ENCODE measurements at places on chromosomes 5 and 9. TPM values are rescaled to one million over a fixed set of nuclear protein-coding genes. Genes with fewer than 3 reads are reported as not detected.

DNA sequence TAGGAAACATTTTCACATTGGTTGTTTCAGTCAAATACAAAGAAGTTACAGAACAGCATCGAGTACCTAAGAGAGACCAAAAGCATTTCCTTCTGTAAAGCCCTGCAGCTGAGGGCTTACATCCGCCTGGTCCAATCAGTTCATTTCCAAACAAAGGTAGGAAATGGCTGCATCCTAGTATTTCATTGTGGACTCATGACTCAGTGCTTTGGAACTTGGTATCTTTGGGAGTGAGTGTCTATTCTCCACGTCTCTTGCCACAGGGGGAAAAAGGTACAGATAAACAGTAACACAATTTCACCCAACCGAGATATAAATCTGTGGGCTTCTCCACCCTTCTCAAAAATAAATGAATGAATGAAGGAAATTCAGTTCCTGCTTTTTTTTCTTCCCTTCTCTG, 75.4 kb downstream of the NFIB start:
- H3K27ac ChIP-seq: peak overlapping the region; percentile 76
- peaks cover 26% of the 10 kb centered on the region for H3K4me1 ChIP-seq
- no peak overlapping the region for H3K4me3 ChIP-seq
- H3K27me3 ChIP-seq: no peaks in the 10 kb centered on the region
- DNase-seq: no peak

DNA sequence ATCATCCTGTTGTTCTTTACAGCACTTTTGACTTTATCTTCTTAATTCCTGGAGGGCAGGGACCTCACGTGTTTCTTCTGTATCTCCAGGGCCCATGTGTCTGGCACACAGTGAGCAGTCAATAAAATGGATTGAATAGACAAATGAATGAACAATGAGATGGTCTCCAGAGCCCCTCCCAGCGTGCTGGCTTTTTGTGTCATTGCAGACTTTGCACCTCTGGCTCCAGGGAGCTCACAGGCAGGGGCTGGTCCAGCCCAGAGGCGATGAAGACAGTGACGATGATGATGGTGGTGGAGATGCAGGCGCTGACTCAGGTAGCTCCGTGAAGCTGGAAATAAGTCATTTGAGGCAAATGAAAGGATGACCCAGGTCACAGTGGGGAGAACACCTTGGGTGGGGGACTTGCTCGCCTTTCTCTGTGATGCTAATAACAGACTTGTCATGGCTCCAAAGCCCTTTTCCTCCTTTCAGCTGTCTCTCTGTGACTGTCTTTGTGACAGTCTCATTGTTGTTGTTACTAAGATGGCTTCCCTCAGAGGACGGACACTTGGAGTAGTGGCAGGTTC, 30.4 kb upstream of the FABP6 start:
- no peak overlapping the region for H3K4me3 ChIP-seq
- no peaks in the 10 kb centered on the region for H3K27me3 ChIP-seq
- no peaks in the 10 kb centered on the region for H3K36me3 ChIP-seq
- peaks cover 6% of the 10 kb centered on the region for H3K4me1 ChIP-seq

GRCh38 chr5:23648656-23649055, 141.2 kb downstream of the PRDM9 start:
- DNase-seq: no peak
- H3K27me3 ChIP-seq: no peaks in the 10 kb centered on the region
- H3K27ac ChIP-seq: no peak overlapping the region
- H3K4me3 ChIP-seq: no peak overlapping the region

DNA sequence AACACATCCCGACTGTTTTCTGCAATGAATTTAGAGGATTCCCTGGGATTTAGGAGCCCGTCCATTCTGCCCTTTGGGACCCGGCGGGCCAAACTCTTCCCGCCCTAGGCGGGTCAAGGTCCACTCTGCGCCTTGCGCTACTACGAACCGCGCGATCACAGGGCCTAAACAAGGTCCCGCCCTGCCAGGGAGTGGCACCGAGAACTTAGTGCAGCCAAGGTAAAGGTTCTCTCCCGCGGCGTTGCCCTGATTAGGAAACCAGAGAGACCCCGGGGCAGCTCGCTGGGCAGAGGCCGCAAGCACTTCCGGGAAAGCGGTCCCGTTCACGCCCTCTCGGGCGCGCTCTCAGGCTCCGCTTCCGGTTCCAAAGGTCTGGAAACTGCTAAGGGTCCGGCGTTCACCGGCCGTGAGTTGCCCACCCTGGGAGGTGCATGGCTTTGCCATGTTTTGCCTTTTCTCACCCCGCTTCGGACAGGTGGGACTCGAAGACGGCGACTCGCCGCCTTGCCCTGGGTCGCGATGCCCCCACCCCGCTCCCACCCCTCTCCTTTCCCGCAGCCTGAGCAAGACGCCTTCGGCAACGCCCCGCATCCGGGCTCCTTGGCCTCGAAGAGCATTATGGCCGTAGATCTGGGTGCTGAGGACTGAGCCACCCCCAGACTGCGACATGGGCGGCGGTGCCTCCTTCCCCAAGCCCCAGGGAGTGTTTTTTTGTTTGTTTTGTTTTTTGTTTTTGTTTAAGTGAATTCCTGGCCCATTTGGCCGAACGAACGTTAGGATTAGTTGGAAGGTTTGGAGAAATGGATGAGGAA, 23.4 kb downstream of the HNRNPK start:
- H3K27ac ChIP-seq: peak overlapping the region; percentile 90
- no peaks in the 10 kb centered on the region for H3K36me3 ChIP-seq
- peak; percentile 75 for DNase-seq
- peak overlapping the region; percentile 77 for H3K4me3 ChIP-seq

DNA sequence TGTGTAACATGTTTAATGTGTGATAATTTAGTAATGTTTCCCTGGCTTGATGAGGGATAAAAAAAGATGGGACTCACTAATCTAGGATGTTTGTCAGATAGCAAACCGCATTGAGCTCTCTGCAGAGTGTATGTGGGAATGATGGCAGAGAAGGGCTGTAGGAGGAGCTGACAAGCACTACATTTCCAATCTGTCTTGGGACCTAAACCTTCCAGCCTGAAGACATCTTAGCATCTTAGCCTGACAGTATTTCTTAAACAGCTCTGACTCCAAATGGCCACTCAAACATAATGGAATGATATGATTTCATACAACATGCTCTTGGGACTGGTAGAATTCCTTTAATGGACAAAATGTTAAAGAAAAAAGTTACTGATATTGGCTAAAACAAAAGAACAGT, 116.7 kb downstream of the PPP2R2B start:
- no peak overlapping the region for H3K27ac ChIP-seq
- H3K27me3 ChIP-seq: no peaks in the 10 kb centered on the region
- no peaks in the 10 kb centered on the region for H3K4me1 ChIP-seq
- no peak for DNase-seq
- H3K36me3 ChIP-seq: no peaks in the 10 kb centered on the region
- no peak overlapping the region for H3K4me3 ChIP-seq

- H3K36me3 ChIP-seq: no peaks in the 10 kb centered on the region
- DNase-seq: no peak
- no peaks in the 10 kb centered on the region for H3K4me1 ChIP-seq
Observed at GRCh38 chr5:130025511-130025910, 121.2 kb downstream of the CHSY3 start.

GRCh38 chr5:13746026-13746425, 198.5 kb downstream of the DNAH5 start:
- H3K36me3 ChIP-seq: no peaks in the 10 kb centered on the region
- DNase-seq: no peak
- no peaks in the 10 kb centered on the region for H3K27me3 ChIP-seq
- no peak overlapping the region for H3K4me3 ChIP-seq

- no peaks in the 10 kb centered on the region for H3K36me3 ChIP-seq
- no peaks in the 10 kb centered on the region for H3K27me3 ChIP-seq
- DNase-seq: no peak
- H3K4me1 ChIP-seq: no peaks in the 10 kb centered on the region
- no peak overlapping the region for H3K27ac ChIP-seq
Observed at GRCh38 chr5:80761966-80762365, 107.2 kb upstream of the DHFR start.

DNA sequence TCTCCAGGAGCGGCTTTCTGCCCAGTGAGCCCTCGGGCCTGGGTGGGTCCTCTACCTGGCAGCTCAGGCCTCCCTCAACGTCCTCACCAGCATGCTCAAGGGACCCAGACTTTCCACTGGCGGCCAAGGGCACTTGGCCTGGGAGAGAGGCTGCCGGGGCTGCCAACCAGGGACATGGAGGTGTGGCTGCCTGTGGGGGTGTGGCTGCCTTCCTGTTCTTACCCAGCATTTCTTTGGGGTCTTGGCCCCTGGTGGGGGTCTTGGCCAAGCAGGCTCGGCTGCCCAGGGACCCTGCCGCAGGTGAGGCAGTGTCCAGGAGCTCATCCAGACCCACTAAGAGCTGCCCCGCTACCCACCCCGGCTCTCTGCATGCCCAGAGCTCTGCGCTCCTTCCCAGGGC, 7.2 kb upstream of the QSOX2 start:
- H3K4me1 ChIP-seq: no peaks in the 10 kb centered on the region
- DNase-seq: no peak
- H3K27ac ChIP-seq: no peak overlapping the region
- H3K36me3 ChIP-seq: no peaks in the 10 kb centered on the region
- peaks cover 34% of the 10 kb centered on the region for H3K27me3 ChIP-seq

GRCh38 chr5:45680950-45681349, 15.2 kb downstream of the HCN1 start:
- no peaks in the 10 kb centered on the region for H3K27me3 ChIP-seq
- H3K4me1 ChIP-seq: no peaks in the 10 kb centered on the region
- no peak overlapping the region for H3K27ac ChIP-seq
- DNase-seq: no peak

- no peaks in the 10 kb centered on the region for H3K4me1 ChIP-seq
- no peak overlapping the region for H3K4me3 ChIP-seq
- H3K27me3 ChIP-seq: no peaks in the 10 kb centered on the region
- H3K36me3 ChIP-seq: no peaks in the 10 kb centered on the region
- DNase-seq: no peak
Observed at GRCh38 chr5:172361566-172362238, 78.1 kb upstream of the UBTD2 start.

GRCh38 chr5:73709536-73710129, 83.6 kb downstream of the ARHGEF28 start:
- no peak overlapping the region for H3K27ac ChIP-seq
- no peaks in the 10 kb centered on the region for H3K36me3 ChIP-seq
- H3K27me3 ChIP-seq: no peaks in the 10 kb centered on the region
- H3K4me3 ChIP-seq: no peak overlapping the region
- no peak for DNase-seq
- no peaks in the 10 kb centered on the region for H3K4me1 ChIP-seq

- no peaks in the 10 kb centered on the region for H3K27me3 ChIP-seq
- no peak for DNase-seq
- no peaks in the 10 kb centered on the region for H3K4me1 ChIP-seq
- H3K27ac ChIP-seq: no peak overlapping the region
- H3K4me3 ChIP-seq: no peak overlapping the region
Observed at GRCh38 chr9:11743356-11743755, 949.8 kb upstream of the TYRP1 start.

DNA sequence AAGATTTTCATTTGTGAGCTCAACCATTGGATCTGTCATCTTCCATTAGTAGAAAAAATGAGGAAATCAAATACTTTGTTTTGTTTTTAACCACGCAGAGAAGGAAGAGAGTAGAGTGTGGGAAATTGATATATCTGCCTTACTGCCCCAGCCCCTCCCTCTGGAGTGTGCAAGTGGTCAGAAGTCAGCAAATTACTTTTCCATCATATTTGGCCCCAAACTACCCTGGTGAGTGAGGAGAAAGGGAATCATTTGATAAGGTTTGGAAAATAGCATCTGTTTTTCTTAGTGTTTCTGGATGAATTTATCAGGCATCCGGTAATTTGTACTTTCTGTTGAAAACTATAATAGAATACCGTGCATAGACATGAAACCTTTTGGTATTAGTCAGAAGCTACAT, 327.4 kb downstream of the MARCHF11 start:
- H3K27me3 ChIP-seq: no peaks in the 10 kb centered on the region
- no peak overlapping the region for H3K27ac ChIP-seq
- H3K4me1 ChIP-seq: no peaks in the 10 kb centered on the region
- no peak overlapping the region for H3K4me3 ChIP-seq
- DNase-seq: no peak
- H3K36me3 ChIP-seq: no peaks in the 10 kb centered on the region

DNA sequence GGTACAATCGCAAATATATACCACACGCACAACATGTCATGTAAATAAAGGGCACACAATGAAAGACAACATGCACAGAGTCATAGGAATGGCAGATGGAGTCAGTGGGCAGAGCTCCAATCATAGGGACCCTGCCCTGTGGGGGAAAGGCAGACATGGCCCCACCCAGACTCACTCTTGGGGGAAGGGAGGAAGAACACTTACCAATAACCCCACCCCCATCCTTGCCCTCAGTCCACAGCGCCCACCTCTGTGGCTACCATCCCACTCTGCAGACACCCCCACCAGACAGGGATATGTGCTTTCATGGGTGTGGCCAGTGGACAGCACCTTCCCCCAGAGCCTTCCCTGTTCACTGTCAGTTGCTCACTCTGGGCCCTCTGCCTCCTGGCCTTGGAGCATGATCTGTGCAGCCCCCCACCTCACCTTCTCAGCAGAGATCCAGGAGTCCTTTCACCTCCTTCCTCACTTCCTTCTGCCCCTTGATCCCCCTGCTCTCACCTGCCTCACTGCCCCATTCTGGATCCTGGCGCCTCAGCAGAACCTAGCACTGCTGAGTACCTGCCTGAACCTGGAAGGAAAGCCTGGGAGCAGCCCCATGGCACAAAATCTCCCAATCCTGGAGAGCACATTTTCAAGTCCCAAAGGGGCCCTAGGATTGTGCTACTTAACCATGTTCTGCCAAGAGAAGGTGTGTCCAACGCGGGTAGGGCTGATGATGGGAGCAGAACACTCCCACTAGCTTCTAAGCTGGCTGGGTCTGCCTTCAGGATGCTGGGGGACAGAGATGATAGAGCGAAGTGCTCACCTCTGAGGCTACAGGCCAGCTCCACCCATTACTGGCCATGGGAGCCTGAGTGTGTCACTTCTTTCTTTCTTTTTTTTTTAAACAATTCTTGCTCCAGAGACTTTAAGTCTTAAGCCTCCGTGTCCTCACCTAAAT, 1.5 kb upstream of the PHF19 start:
- H3K27me3 ChIP-seq: no peaks in the 10 kb centered on the region
- no peak overlapping the region for H3K4me3 ChIP-seq
- DNase-seq: no peak
- no peaks in the 10 kb centered on the region for H3K36me3 ChIP-seq
- H3K27ac ChIP-seq: no peak overlapping the region

GRCh38 chr9:6512085-6512657, 99.2 kb downstream of the UHRF2 start:
- H3K27ac ChIP-seq: no peak overlapping the region
- DNase-seq: no peak
- H3K36me3 ChIP-seq: no peaks in the 10 kb centered on the region
- H3K27me3 ChIP-seq: no peaks in the 10 kb centered on the region
- H3K4me1 ChIP-seq: no peaks in the 10 kb centered on the region

GRCh38 chr5:1643651-1644392, 120.1 kb upstream of the LPCAT1 start:
- no peaks in the 10 kb centered on the region for H3K36me3 ChIP-seq
- no peak for DNase-seq
- no peak overlapping the region for H3K4me3 ChIP-seq
- H3K27ac ChIP-seq: no peak overlapping the region
- H3K4me1 ChIP-seq: no peaks in the 10 kb centered on the region

GRCh38 chr5:39209924-39210323, 9.4 kb downstream of the FYB1 start:
- H3K27ac ChIP-seq: no peak overlapping the region
- H3K4me3 ChIP-seq: no peak overlapping the region
- H3K27me3 ChIP-seq: no peaks in the 10 kb centered on the region
- H3K36me3 ChIP-seq: no peaks in the 10 kb centered on the region
- DNase-seq: no peak

PLEKHG4B gene
- total RNA-seq: not detected

FAM240B gene
- total RNA-seq: not detected

PCDHB8 gene
- total RNA-seq: 0.80 TPM

CDKN2A gene
- 19.3 TPM for total RNA-seq

SPINK6 gene
- not detected for total RNA-seq

TMEM174 gene
- not detected for total RNA-seq

OCLN gene
- total RNA-seq: 85.6 TPM

ENTREP1 gene
- 3.0 TPM for total RNA-seq

MLLT3 gene
- total RNA-seq: 22.6 TPM

RIMOC1 gene
- total RNA-seq: 23.0 TPM

Data from breast epithelium (tissue), 4 donors.